Activated CD8-positive, alpha-beta memory T cell treated with anti-CD3 and anti-CD28 coated beads for 4 hours (primary cell): ENCODE measurements at places on chromosomes 1 and 21.

DNA sequence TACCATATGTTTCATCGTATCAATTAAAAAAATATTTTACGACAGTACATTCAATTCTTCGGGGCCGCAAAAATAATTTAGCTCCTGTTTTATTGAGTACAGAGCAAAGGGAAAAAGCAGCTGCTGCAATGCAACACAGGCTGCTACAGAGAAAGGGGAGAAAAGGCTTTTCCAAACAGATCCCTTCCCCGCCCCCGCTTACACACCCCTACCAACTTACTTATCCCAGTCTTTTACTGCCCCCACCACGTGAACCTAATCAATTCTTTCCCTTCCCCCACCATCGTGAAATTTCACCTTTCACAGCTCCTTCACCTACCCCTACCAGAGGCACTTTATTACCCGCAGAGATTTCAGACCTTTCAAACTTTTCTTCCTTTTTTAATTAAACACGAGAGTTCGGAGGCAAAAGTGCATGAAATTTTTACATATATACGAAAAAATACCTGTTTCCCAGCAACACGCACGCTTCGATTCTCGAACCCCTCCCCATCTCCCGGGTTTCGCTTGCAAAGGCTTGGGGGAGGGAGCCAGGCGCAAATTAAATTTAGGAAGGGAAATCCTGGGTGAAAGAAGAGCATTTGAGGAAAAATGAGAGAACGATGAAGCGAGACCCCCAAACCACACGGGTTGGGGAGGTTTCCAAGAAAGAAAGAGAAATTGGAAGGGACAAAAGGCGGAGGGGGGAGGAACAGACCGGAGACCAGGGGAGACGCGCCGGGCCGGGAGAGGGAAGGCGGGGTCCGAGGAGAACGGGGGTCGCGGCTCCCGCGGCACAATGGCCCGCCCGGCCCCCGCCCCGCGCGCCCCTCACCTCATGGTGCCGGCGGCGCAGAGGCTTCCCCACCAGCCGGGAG is 823 bp downstream of the ENAH start:
- no peak for DNase-seq

DNA sequence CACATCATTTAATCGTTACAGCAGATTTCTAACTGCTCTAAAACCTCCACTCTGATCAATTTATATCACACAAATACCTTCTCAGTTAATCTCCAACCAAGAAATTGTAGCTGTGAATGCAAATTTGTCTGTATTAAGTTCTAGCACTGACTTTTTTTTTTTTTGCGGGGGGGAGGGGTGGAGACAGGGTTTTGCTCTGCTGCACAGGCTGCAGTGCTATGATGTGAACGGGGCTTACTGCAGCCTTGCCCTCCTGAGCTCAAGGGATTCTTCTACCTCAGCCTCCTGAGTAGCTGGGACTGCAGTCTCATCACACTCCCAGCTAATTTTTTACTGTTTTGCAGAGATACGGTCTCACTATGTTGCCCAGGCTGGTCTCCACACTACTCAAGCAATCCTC is 163.6 kb downstream of the RERE start:
- no peak for DNase-seq

DNA sequence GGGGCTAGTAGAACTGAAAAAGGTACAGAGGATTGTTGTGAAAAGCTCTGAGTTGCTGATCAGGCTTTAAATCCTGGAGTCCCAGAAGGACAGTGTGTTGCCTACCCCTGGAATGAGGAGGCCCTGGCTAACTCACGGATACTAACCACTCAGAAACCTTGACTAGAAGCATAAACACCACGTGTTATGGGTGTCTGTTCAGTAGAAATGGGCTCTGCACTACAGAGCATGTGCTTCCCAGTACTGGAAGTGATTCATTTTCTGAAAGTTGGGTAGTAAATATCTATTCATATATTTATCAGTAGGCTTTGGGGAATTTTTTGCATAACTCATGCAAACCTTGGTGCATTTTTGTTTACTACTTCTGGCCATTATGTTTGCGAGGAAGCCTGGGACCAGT is 15.1 kb upstream of the CLCA1 start:
- DNase-seq, result no peak

DNA sequence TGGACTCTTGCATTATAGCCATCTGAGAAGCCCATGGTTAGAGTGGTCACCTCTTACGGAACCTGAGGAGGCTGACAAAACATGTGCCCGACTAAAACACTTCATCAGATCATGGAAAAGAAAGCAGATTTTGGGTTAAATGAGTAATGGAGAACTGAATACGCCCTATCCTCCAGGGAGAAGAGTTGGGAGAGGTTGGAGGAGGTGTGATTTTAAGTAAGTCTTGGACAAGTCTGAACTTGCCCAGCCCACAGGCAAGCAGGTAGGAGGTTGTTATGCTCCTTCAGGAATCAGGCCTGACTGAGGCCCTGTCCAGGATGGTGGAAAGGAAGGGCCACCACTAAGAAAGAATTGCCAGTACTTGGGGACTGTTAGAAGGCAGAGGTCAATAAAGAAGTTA is 255.8 kb downstream of the TGFB2 start:
- no peak for DNase-seq

DNA sequence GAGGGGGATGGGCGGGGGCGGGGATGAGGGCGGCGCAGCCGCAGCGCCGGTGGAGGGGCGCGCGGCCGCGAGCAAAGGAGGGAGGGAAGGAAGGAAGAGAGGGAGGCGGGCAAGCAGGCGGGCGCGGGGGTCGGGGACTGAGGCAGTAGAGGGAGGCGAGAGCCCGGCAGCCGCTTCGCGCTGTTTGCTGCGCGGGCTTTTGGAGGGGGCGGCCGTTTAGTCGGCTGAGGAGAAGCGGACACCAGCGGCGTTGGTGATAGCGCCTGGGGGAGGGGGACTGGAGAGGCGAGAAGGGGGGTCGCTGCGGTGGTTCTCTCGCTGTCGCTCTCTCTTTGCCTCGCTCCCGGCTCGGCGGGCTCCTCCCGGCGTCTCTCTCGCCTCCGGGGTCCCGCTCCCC is at the start of gene HS2ST1:
HS2ST1 (plus strand) TSS at position 35 of the 397 bp plus-strand sequence.
- DNase-seq, result no peak

DNA sequence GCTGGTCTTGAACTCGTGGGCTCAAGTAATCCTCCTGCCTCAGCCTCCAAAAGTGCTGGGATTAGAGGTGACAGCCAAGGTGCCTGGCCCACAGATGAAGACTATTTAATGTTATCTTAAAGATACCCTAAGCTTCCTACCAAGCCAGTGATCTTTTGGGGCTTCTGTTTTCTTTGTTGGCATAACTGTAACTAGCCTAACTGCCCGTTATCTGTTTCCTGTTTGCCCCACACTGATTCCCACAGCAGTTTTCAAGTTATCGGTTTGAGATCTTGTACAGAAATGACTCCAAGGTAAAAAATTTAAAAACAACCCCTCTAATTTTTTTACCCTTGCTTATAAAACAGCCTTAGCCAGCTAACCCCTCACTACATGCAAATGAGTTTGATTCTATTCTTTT is 12.4 kb downstream of the SELL start:
- no peak for DNase-seq

GRCh38 chr1:36645867-36646266 is 163.2 kb upstream of the CSF3R start:
- no peak for DNase-seq

DNA sequence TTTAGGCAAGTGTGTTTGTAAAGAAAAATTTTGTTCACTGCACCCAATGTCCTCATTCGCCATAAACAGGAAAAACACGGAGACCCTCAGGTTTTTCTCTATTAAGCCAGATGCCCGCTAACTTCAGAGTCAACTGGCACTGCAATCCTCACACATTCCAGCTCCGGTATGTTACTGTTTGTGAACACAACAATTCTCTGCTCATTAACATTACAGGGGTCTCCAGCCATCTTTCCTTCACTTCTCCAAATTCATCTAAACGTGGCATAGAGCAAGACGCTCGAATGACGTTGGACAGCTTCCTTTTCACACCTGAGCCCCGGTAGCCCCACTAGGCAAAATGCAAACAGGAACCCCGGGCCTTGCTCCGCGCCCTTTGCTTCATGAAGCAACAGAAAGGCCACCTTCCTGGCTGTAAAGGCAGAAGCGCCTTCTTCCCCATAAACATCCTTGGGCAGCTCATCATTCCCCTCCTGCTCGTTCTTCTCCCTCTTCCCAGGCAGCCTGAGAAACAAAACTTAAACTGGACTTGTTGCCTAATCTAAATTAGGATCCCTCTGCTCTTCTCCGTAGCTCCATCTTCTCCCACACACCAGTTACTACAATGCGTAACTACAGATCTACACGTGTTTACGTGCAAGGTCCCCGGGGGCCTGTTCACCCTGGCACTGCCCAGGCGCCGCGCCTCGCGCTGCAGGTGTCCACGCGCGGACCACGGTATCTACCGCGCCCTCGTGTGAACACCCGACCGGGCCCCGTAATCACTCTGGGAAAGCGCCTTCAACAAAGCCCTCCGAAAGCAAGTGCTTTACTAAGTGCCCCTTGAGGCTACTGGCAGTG is 1.2 kb downstream of the LBR start:
- DNase-seq, result no peak

- DNase-seq, result no peak
Measured at GRCh38 chr1:229717786-229718576, 91.9 kb downstream of the URB2 start.
